ENCODE measurements at places on chromosomes 1 and 21.

- peak; percentile 76 for DNase-seq
These were observed 1.4 kb downstream of the LRRC41 start for GRCh38 chr1:46301808-46302640.

- DNase-seq: peak; percentile 58
These were observed 3.3 kb upstream of the F3 start for GRCh38 chr1:94544706-94545490.

GRCh38 chr21:29710498-29710897 lies 229.3 kb downstream of the GRIK1 start:
- DNase-seq: no peak

- peak; percentile 89 for DNase-seq
These were observed 179.0 kb downstream of the ADSS2 start for GRCh38 chr1:244272471-244273261.

- no peak for DNase-seq
These were observed 164.4 kb downstream of the GIPC2 start for GRCh38 chr1:78210175-78210574.

- peak; percentile 51 for DNase-seq
These were observed 56.1 kb downstream of the ATP2B4 start for GRCh38 chr1:203682473-203683383.

DNA sequence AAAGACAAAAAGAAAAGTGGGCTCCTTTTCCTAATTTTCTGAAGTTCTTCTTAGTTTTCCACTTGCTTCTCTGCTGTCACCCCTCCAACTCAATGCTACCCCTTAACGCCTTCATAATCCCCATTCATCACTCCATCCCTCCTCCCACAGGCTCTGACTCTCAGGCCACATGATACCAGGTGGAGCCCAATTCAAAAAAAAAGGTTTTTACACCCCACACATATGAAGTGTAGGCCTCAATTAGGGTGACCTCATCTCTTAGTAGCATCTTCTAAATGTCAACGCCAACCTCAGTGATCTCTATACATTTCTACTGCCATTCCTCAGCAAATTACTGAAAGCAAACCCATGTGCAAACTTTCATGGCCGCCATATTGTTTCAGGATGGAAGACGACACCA lies 6.4 kb downstream of the SSBP3 start:
- no peak for DNase-seq

DNA sequence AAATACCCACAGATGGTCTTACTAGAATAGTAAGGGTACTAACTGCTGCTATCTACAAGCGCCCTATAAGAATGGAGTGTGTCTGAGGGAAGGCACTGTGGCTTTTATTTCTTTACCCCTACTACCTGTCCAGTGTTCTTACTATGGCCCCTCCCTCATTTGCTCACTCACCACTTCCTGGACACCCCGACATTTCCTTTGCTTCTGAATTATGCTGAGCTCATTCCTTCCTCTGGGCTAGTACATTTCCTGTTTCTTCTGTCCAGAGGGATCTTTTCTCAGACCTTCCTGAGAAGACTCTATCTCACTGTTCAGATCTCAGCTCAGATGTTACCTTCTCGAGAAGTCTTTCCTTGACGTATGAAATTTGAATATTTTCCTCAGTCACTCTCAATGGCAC lies 192.1 kb upstream of the DAB1 start:
- no peak for DNase-seq

- no peak for DNase-seq
These were observed 46.3 kb downstream of the ITPKB start for GRCh38 chr1:226692823-226693222.

DNA sequence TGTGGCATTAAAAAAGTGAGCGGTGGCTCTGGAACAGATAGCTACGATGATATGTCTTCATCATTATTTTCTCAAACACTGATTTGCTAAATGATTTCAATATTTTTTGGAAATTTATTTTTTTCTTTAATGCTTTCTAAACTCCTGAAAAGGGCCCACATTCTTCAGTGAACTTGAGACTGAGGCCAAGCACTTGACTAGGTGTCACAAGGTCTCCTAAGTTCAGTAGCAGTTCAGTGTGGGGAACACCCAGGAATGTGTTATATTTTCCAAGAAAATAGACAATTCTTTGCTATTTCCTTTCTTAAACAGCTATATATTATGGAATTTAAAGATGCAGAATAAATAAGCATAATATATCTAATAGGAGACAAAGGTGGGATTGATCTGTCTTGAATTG lies 850.9 kb downstream of the USP25 start:
- DNase-seq: no peak

GRCh38 chr1:195568389-195568788 lies 1039.9 kb downstream of the KCNT2 start:
- no peak for DNase-seq

DNA sequence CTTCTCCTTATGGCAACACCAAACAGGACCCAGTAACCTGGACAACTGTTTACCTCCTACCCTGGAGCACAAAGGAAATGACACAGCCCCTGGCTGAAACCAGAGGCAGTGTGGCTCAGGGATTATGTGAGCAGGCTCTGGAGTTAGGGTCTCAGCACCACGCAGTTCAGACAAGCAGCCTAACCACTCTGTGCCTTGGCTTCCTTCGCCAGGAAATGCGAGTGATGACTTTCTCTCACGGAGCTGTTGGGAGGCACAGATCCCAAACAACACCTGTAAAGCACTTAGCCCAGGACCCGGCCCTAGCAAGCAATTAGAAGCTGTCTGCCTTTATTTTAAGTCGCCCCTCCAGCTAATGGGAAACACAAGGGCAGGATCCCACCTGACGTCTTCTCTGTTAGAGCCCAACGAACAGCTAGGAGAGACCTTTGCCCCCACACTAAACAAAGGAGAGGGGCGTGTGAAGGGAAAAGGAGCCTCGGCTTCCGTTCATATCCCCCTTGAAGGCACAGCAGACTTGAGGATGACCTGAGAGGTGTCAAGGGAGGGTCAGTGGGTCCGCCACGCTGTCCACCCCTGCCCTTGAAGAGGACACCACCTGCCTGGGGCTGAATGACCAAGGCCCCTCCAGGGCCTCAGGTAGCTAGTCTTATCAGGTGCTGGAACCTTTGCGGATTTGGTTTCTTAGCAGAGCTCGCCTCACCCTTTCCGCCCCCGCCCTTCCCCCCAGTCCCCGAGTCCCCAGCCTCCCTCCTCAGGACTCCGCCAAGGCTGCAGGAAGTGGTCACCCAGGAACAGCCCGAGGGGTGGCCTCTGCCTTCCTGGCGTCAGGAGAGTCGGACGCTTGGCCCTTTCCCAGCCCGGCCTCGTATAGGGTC lies 860 bp downstream of the TMEM63A start:
- peak; percentile 63 for DNase-seq

DNA sequence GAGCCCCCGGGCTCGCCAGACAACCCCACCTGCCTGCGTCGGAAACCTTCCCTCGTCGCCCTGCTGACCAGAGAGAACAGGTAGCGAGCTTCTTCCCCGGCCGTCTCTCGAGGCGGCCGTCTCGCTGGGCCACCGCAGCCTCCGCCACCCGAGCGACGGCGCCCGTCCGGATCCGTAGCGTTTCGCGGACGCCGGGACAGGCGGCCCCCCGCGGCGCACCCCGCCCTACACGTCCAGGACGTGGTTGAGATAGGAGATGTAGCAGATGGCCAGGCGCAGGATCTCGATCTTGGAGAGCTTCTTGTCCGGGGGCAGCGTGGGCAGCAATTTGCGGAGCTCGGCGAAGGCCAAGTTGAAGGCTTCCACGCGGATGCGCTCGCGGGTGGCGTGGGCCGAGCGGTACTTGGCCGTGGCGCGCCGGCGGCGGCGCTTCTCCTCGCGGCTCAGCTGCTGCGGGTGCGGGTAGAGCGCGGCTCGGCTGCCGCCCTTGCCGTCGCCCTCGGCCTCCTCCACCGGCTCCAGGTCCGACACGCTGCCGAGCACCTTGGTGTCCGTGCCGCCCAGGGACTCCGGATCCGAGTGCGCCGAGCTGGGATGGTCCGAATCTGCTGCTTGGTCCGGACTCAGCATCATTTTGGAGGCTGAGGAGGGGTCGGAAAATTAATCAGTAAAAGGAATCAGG lies 3.0 kb downstream of the NHLH2 start:
- no peak for DNase-seq

DNA sequence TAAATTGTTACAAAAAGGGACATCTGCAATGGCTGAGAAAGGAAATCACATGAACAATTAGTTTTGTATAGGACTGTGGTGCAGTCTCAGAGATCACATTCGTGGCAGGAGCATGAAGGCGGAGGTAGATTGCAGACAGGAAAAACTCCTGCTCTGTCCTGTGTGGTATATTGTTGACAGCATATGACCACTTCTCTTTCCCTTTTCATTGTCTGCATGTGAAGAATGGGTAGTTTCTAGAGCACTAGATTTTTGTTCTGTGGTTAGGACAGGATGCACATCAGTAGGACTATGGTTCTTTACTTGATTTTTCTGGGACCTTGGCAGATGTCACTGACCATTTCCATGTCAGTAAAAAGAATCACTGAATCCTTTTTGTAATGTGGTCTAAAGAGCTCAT lies 625.9 kb upstream of the PKN2 start:
- DNase-seq: no peak

GRCh38 chr1:39960431-39960958 lies 5.5 kb downstream of the MFSD2A start:
- DNase-seq: peak; percentile 25

DNA sequence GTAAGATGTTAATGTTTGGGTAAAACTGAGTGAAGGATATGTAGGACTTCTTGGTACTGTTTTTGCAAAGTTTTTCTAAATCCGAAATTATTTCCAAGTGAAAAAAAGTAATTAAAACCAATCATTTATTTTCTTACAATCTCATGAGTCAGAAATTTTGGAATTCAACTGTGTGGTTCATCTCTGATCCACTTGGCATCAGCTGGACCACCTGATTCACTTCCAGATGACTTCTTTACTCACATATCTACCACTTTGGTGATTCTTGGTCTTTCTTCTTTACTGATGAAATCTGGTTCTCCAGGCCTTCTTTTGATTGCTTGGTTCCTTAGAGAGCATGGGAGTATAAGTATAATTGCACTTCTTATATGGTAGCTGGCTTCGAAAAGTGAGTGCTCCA lies 254.9 kb upstream of the CACYBP start:
- DNase-seq: no peak

DNA sequence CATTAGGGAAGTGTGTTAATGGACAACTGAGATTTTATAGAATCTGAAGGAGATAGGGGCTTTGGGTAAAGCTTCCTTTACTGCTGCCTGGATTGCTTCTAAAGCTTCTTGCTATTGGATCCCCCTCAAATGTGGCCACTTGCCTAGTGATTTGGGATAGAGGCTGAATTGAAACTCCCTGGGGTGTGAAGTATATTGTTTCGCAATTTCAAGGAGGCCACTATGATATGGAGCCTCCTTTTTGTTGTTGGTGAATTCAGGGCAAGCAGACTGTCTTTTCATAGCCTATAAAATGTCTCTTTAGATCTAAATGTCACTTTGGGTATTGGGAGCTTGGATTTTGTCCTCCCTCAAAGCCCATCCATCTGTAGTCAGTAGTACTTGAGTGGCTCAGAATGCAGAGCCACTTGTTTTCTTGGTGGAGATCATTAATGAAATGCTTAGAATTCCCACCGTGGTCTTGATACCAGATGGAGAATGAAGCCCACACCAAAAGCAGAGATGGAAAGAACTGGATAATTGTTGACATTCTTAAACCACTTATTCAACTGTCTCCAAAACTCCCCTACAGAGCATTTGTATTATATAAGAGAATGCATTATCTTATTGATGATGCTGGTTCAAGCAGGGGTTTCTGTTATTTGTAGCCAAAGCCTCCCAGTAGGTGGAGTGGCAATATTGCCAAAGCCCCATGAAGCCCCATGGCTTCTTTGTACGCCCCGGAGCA lies 144.3 kb upstream of the KCNE2 start:
- DNase-seq: no peak

GRCh38 chr1:209434631-209435217 lies 148.8 kb upstream of the CAMK1G start:
- DNase-seq: no peak

DNA sequence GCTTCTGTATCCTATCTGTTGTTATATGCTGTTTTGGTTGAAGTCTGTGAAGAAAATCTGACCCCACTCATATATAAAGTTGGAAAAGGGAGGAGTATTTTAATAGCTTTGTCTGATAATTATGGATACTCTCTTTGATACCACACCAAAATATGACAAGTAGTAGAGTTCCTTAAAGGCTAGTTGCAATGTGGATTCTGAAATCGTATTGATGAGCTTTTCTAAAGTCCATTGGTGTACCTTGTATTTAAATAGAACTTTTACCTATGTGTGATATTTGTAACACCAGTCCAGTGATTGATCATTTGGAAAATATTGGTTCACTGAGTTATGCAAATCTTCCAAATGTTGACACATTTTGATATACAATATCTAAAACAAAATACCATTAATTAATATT lies 7.7 kb downstream of the GAS5 start:
- no peak for DNase-seq

DNA sequence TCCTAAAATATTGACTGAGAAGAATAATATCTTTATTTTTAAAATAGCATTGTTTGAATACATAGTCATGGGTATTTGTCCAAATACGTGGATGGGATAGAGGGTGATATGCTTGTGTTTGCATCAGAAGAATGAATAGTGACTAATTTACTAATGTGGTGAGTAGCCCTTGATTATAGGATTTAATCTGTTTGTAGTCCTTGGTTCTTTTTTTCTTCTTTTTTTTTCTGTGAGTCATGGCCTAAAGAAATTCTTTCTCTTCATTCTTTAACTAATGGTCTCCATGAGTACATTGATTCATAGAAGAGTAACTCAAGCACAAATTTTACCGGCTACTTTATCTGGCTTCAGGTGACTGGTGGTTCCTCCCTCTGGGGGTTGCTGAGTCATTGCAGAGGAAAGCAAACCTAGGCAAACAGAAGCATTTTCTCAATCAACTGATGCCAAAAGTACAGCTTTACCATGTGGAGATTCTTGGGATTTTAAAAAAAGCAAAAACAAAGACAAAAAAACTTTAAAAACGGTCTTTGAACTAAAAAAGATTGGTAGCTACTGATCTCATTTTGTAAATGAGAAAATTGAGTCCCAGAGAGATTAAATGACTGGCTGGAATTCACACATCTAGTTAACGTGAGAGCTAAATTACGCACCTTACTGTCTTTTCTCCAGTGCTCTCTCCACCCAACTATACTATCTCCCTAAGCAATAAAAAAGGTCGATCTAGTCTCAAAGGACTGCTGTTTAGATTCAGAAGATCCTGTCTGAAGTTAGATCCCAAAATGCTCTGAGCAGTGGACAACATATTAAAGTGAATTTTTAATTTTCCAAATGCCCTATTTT lies 40.5 kb downstream of the AK5 start:
- peak; percentile 59 for DNase-seq

DNA sequence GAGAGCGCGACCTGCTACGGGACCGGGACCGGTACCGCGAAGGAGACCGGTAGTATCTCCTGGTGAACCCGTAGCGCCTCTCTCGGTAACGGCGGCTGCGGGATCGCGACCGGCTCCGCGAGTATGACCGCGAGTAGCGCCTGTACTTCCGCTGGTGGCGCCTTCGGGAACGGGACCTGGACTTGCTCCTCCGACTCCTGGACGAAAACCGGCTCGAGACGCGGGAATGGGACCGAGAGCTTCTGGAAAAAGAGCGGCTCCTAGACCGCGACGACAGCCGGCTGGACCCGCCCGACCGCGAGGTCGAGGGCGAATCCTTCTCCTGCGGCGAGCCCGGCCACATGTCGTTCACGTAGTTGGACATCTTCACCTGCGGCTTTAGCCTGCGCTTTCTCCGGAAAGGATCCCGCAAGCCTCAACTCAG lies 642 bp downstream of the RSRP1 start:
- peak; percentile 59 for DNase-seq

GRCh38 chr21:26887251-26887650 lies 42.0 kb upstream of the ADAMTS1 start:
- DNase-seq: no peak
